ENCODE measurements at places on chromosomes 2 and 18.

GRCh38 chr2:16430846-16431245 is 234.8 kb downstream of the CYRIA start:
- no peak for DNase-seq

- DNase-seq, result no peak
These were observed 7.6 kb upstream of the TMEFF2 start for GRCh38 chr2:192202373-192202772.

DNA sequence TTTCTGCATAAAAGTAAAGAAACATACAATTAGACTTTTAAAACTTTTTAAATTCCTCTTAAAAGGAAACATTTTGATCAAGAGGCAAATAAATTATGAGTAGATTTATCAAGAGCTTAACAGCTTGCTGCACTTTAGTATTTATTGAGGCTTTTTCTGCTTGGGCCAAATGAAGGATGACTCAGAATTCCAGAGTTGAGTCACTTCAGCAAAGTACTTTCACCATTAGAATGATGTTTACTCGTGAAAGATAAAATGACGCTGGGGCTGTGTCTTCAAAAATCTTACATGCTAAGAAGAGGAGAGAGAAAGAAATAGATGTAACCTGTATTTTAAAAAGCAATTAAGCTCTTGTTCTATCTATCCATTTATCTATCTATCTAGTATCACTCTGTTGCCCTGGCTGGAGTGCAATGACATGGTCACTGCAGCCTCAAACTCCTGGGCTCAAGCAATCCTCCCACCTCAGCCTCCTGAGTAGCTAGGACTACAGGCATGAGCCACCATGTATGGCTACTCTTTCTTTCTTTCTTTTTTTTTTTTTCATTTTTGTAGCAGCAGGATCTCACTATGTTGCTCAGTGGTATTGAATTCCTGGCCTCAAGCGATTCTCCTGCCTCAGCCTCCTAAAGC is 75.3 kb upstream of the RIOK3 start:
- no peak for DNase-seq

DNA sequence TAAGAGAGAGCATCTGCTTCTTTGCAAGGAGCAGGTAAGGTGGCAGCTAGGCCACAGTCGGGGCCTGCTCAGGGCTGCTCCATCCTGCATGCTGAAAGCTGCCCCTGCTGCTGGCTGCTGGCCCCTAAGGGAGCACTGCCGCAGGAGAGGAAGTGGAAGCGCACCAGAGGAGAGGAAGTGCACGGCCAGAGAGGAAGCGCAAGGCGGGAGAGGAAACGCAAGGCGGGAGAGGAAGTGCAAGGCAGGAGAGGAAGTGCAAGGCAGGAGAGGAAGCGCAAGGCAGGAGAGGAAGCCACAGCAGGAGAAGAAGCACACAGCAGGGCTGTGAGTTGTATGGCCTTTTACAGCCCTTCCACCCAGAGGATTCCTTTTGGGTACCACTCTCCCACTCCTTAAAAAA is 539.0 kb upstream of the TNP1 start:
- peak; percentile 31 for DNase-seq

DNA sequence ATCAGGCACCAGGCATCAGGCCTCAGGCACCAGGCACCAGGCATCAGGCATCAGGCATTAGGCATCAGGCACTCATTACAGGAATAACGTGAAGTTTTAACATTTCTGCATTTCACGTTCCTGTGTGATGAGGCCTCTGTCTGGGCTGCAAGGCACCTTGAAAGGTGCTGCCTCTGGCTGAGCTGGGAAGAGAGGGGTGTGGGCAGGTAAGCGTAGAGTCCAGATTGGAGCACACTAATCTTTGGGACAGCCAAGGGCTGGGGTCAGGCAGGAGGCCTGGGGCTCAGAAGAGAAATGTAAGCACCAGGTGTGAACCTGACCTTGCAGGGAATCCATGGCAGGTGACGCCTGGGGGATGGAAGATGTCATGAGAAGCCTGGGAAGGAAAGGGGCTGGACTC is 25.3 kb upstream of the SNTG2 start:
- DNase-seq, result no peak

- peak; percentile 39 for DNase-seq
These were observed 687 bp downstream of the CTDP1 start for GRCh38 chr18:79680100-79680879.

- DNase-seq, result no peak
These were observed 842.5 kb upstream of the NXPH2 start for GRCh38 chr2:139622691-139623090.

GRCh38 chr18:47100212-47100831 is 50.0 kb downstream of the HDHD2 start:
- peak; percentile 73 for DNase-seq

- no peak for DNase-seq
These were observed 120.7 kb downstream of the TMEM18 start for GRCh38 chr2:556485-556884.

DNA sequence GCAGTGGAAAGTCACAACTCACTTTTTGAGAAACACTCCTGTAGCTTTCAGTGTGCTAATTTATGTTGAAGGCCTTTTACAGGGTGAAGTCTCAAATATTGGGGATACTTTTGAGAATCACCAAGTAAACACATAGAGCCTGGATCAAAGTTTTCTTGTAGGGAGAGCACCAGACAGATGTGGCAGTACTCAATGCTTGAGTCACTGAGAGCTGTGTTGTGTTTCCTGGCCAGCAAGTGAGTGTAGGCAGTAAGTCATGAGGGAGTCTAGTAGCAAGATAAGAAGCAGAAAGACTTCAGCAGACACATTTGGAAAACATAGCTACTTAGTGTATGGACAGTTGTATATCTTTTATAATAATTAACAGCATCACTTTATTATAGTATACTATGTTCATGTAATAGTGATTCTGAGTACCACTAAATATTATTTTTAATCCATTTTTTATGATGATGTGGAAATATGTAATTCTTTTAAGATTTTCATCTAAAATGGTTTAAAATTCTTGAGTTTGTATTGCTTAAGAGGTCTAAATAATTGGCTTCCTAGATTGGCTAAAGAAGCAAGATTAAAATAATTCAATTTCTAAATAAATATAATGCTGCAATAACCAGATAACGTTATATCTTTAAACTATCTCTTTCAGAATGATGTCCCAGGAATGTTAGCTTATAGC is 12.8 kb downstream of the PSMD1 start:
- DNase-seq, result no peak

- DNase-seq, result no peak
These were observed 115.8 kb upstream of the PDE1A start for GRCh38 chr2:182542501-182543258.

GRCh38 chr2:120709608-120710041 is 26.0 kb upstream of the GLI2 start:
- DNase-seq, result no peak

- no peak for DNase-seq
These were observed 1333.1 kb downstream of the LRP1B start for GRCh38 chr2:140797718-140798117.

DNA sequence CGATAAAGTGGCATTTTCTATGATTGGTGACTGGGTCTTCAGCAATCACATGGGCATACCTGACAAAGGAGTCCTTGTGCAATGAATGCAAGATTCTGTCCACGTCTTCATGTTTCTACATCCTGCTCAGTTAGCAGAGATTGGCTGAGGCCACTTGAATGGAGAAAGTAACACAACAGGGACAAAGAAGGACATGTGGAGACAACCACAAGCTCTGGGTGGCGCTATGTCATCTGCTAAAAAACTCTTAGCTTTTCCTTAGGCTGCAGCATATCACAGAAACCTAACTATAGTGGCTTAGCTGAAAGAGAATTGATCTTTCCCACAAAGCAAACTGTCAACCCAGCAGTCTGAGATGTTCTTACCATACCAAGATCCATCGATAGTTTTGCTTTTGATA is 1109.7 kb downstream of the SOCS6 start:
- no peak for DNase-seq

GRCh38 chr18:26394047-26394654 is 154.2 kb downstream of the KCTD1 start:
- DNase-seq, result no peak

- no peak for DNase-seq
These were observed 7.8 kb upstream of the PRKAG3 start for GRCh38 chr2:218839430-218839829.

- no peak for DNase-seq
These were observed 3.4 kb downstream of the WDFY1 start for GRCh38 chr2:223941579-223942277.

- DNase-seq, result peak; percentile 48
These were observed 128.5 kb upstream of the RAB12 start for GRCh38 chr18:8480506-8481328.

DNA sequence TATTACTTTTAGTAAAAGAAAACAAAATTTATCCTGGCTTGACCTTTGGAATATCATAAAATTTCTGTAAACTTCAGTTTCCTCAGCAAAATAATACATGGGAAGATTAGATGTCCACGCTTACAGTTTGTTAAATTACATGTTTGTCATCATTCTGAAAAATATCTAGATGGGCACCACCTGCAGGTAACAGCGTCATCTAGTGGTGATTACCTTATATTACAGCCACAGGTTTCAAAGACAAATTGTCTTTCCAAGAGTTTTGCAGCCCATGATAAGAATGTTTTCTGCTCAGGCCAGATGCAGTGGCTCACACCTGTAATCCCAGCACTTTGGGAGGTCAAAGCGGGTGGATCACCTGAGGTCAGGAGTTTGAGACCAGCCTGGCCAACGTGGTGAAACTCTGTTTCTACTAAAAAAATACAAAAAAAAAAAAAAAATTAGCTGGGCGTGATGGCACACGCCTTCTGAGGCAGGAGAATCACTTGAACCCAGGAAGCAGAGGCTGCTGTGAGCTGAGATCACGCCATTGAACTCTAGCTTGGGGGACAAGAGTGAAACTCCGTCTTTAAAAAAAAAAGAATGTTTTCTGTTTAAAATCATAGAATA is 96.3 kb upstream of the RASGRP3 start:
- DNase-seq, result no peak

- no peak for DNase-seq
These were observed 28.0 kb upstream of the ARHGEF4 start for GRCh38 chr2:130808482-130809268.

Measured in endothelial cell (in vitro differentiated cells).